ENCODE measurements at places on chromosomes 5 and 9.

DNA sequence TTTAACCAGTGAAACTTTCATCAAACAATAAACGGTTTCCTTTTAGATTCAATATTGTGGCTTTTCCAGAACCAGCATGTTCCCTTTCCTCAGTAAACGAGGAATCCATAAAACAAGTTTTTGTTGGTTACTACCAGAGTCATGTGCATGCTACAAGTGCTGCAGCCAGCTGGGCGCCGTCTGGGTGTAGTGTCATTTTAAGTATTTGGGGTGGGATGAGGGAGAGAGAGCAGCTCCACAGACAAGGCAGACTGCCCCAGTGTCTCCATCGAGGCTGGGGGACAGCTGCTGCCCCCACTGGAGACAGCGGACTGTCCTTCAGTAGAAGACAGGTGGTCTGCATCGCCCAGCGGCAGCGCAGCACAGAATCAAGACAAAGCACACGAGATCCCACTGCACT, 17.3 kb downstream of the ARPC5L start:
- DNase-seq, result no peak

GRCh38 chr5:113213551-113214425, 221.0 kb downstream of the TSSK1B start:
- DNase-seq, result no peak

DNA sequence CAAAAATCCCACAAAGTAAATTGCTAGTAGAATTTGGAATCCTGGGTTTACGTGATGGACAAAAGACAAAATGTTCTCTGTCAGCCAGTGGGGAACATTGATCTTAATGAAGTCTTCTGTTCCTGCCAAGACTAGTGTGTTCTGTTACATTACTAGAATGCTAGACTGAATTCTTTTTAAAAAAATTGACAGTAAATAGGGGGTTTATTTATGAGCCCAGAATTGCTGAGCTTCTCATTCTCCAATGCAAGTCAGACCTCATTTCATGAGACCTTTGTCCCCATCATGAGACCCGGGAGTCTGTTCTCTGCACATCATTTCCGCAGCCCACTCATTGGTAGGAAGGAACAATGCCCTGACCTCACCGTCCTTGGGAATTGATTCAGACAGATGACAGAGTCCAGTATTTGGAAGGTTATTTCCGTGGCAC, 173.8 kb upstream of the OTULINL start:
- no peak for DNase-seq

DNA sequence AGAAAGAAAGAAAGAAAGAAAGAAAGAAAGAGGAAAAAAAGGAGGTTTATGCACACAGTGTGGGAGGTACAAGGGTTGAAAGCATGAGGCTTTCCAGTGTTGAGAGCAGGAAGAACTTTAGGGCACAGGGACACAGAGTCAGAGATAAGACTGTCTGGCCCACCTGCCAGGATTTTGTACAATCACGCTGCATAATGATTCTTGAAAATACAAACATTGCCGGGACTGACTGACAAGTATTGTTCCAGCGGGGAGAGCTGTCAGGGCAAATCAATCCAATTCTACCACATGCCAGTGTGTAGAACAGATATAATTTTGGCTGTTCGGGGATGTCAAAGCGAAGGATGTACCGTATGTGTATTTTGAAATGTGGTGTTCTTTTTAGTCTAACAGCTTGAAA, 254.7 kb downstream of the NTRK2 start:
- DNase-seq, result no peak

- DNase-seq, result peak; percentile 78
Measured at GRCh38 chr9:87678650-87679355, 47.1 kb upstream of the CTSL start.

- no peak for DNase-seq
Measured at GRCh38 chr9:110048976-110049698, 158.8 kb downstream of the C9orf152 start.

- DNase-seq, result no peak
Measured at GRCh38 chr9:136607334-136607919, 55.3 kb upstream of the EGFL7 start.

DNA sequence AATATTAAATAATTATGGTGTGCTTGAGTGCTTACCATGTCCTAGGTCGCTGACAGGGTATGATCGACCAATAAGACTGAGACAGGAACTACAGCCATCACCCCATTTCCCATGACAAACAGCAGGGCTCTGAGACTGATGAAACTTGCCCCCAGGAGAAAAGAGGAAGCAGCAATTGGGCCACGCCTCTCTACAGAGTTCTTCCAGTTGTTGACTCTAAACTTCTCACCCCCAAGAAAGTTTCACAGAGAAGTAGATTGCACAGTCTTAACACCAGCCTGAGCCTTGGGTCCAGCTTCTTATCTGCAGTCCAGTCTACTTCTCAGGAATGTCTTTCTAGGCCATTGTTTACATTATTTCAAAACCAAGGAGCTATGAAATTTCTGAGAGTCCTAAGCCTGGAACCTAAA, 182.2 kb upstream of the ANKRD55 start:
- peak; percentile 36 for DNase-seq

GRCh38 chr9:20226345-20226744, 396.0 kb downstream of the MLLT3 start:
- DNase-seq, result no peak

DNA sequence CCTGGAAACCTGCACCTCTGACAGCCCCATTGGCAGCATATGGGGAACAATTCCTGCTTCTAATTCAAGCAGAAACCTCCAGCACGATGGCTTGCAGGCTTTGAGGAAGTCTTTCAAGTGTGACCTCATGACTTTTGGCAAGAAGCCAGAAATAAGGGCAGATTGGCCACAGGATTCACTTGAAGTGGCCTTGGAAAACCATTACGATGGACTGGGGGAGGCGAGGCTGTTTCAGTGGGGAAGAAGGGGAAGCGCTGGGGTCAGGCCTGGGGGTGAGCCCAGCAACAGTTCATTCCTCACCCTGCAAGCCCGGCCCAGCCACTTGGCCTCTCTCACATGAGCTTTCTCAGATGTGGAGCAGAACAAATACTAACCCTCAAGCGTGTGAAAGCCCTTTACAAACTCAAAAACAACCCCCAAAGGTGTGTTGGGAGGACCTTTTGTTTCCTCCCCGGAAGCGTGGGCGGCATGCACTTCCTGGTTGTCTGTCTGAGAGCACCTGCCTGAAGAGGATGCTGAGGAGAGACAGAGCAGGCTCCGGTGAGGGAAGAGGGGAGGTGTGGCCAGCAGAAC, 26.9 kb upstream of the EEIG1 start:
- peak; percentile 94 for DNase-seq

GRCh38 chr5:9283473-9283872, 262.4 kb downstream of the SEMA5A start:
- DNase-seq, result no peak

GRCh38 chr5:132426525-132427138, 57.1 kb downstream of the SLC22A5 start:
- DNase-seq, result no peak

DNA sequence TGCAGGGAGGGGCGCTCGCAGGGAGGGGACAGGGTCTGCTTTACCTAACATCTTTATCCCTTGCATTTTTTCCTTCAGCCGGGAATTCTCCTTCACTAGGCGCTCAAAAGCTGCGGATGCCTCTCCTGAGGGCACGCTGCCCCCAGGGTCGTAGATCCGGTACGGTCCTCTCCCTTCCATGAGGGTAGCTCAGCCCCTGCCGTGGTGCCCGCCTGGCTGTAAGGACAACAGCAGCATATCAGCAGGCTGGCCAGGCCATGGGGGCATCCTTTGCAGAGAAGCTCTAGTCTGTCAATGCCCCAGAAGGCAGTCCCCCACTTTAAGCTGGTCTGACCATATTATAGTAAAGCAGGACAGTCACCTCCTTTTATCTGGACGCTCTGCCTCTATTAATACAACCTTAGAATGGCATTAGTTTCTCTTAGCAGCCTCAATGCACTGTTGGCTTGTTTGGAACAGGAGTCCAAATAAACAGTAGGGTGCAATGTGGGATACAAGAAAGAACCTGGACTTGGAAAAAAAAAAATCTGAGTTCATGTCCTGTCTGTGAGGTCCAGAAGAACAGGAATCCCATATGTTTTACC, 15.8 kb downstream of the TNIP1 start:
- DNase-seq, result no peak

DNA sequence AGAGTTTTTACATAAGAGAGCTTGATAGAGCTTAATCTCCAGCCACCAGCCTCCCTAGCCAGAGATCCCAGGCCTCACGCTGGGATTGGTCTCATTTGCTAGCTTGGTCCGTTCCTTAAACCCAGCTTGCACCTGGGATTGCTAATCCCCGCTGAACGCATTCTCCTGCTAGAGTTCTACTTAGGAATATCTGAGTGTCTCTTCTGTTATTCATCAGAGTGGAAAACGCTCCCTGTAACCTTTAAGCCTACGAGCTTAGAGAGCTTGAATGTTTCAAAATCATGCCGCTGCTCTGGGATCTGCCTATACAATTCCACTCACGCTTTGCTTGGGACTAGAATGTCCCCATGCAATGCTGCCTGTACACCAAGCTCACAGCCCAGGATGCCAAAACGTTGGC, 201.8 kb downstream of the NSG2 start:
- DNase-seq, result no peak

DNA sequence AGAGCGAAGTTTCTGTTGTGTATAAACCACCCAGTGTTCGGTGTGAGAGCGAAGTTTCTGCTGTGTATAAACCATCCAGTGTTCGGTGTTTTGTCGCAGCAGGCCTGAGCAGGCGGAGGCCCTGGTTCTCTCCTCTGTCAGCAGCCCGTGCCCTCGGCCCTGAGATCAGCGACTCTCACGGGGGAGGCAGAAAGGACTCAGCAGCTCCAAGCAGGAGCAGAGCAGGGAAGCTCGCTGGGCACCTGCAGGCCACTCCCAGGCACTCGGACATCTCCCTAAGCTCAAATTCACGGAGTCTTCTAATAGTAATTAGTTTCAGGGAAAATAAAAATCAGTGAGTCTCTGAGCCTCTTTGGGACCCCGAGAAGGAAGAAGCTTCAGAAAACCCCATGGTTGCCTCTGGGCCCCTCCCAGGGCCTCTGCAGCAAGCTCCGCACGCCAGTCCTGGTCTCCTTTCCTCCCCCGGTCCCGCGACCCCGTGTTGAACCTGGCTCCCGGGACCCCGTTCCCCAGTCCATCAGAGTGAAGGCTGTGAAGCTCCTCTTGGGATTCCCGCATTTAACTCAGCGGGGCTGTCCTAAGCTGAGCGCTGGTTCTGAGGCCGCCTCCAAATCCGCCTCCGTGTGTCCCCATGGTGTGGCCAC, 81.9 kb upstream of the ADAMTS2 start:
- DNase-seq, result no peak

GRCh38 chr5:32031089-32031488, 143.0 kb downstream of the GOLPH3 start:
- DNase-seq, result no peak

DNA sequence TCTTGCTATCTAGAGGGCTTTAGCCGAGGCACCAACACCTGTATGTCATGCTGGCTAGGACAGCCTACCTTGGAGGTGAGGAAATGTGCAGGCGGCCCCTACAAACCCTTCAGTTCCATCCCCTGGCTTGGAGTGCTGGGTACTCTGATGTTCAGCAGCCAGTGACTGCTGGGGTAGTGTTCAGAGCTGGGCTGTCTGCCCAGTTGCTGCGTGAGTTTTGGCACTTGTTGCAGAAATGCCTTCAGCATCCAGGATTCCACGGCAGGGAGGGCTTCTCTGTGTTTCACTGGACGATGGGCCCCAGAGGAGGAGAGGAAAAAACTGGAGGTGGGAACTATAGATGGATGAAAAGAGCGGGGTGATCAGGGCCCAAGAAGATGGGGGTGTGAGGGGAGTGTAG, 10.4 kb downstream of the SWI5 start:
- no peak for DNase-seq

DNA sequence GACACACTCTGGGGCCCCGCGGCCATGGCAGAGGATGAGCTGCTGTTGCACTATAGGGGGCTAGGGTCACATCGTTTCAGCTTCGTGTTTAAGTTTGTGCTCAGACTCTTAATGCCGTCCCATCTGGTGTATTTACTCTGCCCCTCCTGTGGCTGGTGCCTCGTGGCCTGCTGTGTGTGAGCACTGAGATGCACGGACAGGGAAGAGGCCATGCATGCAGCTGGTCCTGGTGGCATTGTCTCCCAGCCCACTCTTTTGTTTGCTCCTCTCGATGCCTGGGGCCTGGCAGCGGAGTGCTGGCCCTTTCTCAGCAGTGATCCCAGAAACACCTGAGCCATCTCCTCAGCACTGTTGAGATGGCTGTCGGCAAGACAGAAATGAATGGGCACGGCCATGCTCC, 30.0 kb upstream of the PHF2 start:
- DNase-seq, result no peak

DNA sequence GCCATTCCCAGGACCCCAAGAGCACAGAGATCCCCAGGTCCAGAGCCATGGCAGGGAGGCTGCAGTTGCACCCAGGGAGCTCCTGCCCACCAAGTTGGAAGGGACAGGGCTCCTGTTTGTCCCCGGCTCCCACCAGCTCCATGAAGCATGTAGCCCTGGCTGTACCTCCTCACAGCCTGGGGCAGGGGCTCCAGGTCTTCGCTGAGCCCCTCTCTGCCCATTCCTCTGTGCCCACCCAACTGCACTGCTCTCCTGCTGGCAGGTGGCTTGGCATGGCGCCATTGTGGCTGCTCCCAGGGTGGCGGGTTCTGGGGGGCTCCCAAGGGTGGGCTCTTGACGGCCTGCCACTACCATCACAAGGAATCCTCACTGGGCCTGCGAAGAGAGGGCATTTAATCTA, 197.5 kb upstream of the DAB2 start:
- DNase-seq, result no peak

GRCh38 chr9:108766626-108767161, 89.1 kb downstream of the ACTL7B start:
- no peak for DNase-seq

GRCh38 chr9:104322596-104322995, 181.5 kb upstream of the OR13F1 start:
- DNase-seq, result no peak

DNA sequence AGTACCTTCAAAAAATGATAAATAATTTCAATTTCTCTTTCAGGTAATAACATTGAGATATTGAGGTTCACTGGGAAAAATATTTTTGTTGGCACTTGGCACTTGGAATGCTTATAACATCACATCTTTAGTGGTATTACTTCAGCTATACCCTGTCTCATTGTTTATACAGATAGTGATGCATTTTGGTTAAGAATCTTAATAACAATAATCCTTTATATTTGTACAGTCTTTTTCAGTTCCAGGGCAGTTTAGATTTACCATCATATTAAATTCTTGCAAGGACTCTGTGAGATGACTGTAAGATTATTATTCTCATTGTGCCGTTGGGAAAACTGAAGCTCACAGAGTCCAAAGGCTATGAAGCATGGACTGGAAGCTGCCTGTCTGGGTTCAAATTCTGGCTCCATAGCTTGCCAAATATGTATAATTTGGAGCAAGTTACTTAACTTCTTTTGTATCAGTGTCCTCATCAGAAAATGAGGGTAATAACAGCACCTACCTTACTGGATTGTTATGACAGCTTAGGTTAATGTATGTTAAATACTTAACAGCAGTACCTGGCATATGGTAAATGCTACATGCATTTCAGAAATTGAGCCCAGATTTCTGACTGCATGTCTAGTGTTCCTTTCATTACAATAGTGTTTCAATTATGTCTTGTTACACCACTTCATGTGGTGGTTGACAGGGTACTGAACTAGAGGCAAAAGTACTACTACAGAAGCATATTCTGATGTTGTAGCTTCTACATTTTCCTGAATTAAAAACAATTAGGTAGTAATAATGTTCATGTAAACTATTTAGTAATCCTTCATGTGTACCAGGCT, 272.2 kb downstream of the PLK2 start:
- peak; percentile 15 for DNase-seq

- no peak for DNase-seq
Measured at GRCh38 chr5:22970491-22970890, 117.3 kb upstream of the CDH12 start.
